Eye (tissue), 1 donor: ENCODE measurements at places on chromosomes 1 and 21.

DNA sequence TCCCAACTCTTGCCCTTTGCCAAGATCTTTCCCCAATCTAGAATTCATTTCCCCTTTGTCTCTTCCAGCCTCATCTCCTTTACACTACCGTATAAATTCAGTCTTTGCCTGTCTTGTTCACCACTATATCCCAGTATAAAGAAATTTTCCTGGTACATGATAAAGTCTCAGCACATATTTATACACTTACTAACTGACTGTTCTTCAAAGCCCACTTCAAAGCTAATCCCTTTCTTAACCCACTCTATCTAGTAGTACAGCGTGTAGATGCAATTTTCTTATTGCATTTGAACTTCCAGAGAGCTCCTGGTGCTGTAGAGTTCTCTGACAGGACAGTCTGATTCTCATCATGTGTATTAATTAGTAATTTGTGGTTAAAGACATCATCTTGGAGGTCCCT, 78.1 kb downstream of the LRRC53 start:
- no peak for DNase-seq

DNA sequence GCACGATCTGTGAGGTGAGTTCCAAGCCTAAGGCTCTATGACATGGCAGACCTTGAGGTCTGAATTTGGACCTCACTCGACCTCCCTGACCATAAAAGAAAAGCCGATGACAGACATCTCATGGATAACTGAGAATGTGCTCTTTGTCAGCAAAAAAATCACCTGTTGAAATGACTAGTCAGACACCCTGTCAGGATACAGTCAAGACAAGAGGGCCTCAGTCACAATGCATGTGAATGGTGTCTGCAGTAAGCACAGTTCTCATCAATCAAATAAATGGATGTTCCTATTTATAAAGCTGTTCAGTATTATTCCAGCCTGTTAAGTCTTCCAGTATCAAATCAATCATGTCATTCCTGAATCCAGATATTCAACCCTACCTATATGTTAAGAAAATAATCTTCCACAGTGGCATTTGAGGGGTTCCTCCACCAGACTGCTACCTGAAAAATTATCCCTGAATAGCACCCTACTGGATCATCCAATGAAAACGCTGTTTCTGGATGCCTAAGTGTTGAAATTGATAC, 28.6 kb upstream of the EXO1 start:
- DNase-seq: no peak

DNA sequence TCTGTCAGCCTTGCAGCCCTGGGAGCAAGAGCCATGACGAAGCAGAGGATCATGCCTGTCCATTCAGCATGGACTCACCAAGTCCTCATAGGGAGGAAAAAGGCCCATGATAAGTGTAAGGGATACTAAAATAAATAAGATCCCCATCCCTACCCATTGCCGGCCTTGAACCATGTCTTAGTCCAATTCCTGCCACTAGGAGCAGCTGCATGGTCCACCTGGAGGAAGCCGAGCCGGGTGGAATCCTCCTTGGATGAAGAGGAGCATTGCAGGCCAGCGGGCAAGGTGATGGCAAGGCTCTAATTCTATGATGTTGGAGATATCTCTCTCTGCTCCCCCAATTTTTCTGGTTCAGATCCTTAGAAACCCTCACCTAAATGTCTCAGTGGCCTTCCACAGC, 38.7 kb upstream of the SYT6 start:
- no peak for DNase-seq

DNA sequence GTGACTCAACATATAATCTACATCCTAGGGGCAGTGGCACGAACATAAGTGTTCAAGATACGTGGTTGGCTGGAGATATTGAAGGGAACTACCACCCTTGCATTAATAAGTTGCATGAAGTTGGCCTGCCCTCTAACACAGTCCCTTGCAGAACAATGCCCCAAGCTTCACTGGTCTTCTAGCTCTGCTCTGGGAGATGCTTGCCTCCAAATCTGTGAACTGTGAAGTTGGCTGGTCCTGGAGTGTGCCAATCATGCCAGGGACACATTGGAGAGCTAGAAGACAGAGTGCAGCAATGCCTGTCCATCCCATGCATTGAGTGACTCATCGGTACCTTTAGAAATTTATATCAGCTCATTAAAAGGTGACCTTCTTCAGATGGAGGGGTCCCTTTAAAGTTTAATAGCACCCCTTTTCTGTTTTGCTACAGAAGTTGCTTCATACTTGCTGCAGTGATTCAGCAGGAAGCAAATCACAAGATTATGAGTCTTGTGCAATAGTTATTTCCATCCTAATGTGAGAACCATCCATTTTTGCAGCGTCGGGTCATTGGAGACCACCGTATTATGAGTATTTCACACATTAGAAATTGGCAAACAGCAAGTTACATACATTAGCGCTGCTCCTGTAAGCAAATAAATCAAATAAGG, 55.2 kb upstream of the KAZN start:
- no peak for DNase-seq

- no peak for DNase-seq
Measured at GRCh38 chr1:204107892-204108291, 35.0 kb downstream of the SOX13 start.

DNA sequence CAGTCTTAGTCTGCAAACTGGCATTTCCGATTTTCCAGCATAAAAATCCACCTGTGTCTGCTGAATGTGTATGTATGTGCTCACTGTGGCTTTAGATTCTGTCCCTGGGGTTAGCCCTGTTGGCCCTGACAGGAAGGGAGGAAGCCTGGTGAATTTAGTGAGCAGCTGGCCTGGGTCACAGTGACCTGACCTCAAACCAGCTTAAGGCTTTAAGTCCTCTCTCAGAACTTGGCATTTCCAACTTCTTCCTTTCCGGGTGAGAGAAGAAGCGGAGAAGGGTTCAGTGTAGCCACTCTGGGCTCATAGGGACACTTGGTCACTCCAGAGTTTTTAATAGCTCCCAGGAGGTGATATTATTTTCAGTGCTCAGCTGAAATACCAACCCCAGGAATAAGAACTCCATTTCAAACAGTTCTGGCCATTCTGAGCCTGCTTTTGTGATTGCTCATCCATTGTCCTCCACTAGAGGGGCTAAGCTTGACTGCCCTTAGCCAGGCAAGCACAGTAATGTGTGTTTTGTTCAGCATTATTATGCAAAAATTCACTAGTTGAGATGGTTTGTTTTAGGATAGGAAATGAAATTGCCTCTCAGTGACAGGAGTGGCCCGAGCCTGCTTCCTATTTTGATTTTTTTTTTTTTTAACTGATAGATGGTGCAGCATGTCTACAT, 2.5 kb upstream of the OLFML3 start:
- peak; percentile 69 for DNase-seq

- DNase-seq: no peak
Measured at GRCh38 chr1:226487921-226488320, 60.6 kb upstream of the STUM start.

DNA sequence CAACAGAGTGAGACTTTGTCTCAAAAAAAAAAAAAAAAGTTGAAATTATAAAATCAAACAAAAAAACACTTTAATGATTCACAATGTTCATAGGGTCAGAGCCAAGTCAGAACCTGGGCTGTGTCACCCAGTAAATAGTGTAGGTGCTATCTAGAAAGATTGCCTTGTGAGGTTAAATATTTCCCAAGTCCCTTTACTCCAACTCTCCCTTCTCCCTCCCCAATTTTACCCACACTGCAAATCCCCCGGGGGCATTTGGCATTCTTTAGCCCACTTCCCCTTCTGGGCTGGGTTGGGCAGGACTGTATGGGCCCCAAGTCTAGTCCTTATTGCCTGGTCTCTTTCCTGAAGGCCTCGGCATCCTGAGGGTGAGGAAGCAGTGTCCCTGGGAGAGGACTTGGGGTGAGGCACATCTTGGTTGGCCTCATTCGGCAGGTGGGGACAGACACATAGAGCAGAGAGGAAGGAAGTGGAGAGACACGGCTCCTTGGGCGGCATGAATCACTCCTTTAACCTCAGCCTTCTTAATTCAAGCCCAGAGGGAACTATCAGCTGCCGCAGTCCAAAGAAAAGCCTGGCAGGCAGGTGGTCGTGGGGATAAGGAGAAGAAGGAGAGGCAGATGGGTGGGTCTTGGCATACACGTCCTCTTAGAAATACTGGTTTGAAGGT, 8.2 kb downstream of the ADORA1 start:
- DNase-seq: no peak

- DNase-seq: no peak
Measured at GRCh38 chr1:212007886-212008285, 27.5 kb downstream of the INTS7 start.

- no peak for DNase-seq
Measured at GRCh38 chr1:157115851-157116736, 16.5 kb upstream of the ETV3L start.

GRCh38 chr1:20052386-20052785, 17.6 kb upstream of the PLA2G5 start:
- no peak for DNase-seq

GRCh38 chr1:85359874-85360721, 83.7 kb upstream of the BCL10 start:
- DNase-seq: no peak

DNA sequence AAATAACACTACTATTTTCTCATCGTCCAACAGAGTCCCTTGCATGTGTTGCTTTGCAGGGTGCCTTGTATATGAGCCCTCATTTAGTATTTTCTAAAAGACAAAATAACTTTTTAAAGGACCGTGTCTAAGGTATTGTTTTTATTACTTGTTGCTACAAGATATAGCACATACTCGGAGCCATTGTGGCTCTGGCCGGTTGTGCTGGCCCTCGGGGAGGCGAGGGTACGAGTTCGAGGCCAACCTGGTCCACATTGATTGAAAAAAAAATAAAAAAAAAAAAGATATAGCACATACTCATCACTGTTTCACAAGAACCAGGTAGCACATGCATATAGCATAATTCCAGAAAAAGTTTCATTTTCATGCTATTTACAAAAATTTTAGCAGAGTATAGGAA, 869.2 kb downstream of the MRPL39 start:
- no peak for DNase-seq
